ENCODE measurements at places on chromosomes 4 and X. TPM values are rescaled to one million over a fixed set of nuclear protein-coding genes. Genes with fewer than 3 reads are reported as not detected.

PRSS12 gene
- 27.7 TPM for total RNA-seq

ENPEP gene
- total RNA-seq = 1.6 TPM

DOK7 gene
- total RNA-seq = 0.70 TPM

UBA6 gene
- total RNA-seq = 54.7 TPM

ABCG2 gene
- 36.2 TPM for total RNA-seq

KIF4A gene
- total RNA-seq = 6.7 TPM

IQSEC2 gene
- total RNA-seq = 32.1 TPM

FSTL5 gene
- total RNA-seq = not detected

TCEANC gene
- total RNA-seq = 2.2 TPM

ADAMTS3 gene
- total RNA-seq = 0.12 TPM

GYPE gene
- 0.18 TPM for total RNA-seq

KIAA1210 gene
- not detected for total RNA-seq

PNMA6A gene
- total RNA-seq = 0.42 TPM

KCND1 gene
- total RNA-seq = 0.61 TPM

HS6ST2 gene
- total RNA-seq = 0.70 TPM

GAK gene
- 265 TPM for total RNA-seq

LAMP2 gene
- 72.2 TPM for total RNA-seq

PNMA3 gene
- 0.08 TPM for total RNA-seq

CCKAR gene
- total RNA-seq = not detected

OTUD6A gene
- not detected for total RNA-seq

L1CAM gene
- total RNA-seq = 3.7 TPM

NEXMIF gene
- total RNA-seq = 1.0 TPM

ERVMER34-1 gene
- total RNA-seq = 0.52 TPM

CDS1 gene
- total RNA-seq = 47.1 TPM

P2RY8 gene
- 2.1 TPM for total RNA-seq

SOX3 gene
- not detected for total RNA-seq

UGT2B10 gene
- 1.8 TPM for total RNA-seq

AFM gene
- total RNA-seq = not detected

KLHL4 gene
- 0.34 TPM for total RNA-seq

HOPX gene
- 0.76 TPM for total RNA-seq

RAB40A gene
- total RNA-seq = 0.27 TPM

TRMT2B gene
- total RNA-seq = 22.8 TPM

EFHC2 gene
- 2.1 TPM for total RNA-seq

FRG2 gene
- total RNA-seq = not detected

NSUN7 gene
- 8.6 TPM for total RNA-seq

DCHS2 gene
- total RNA-seq = 0.43 TPM

ZDHHC15 gene
- total RNA-seq = 0.12 TPM

C4orf54 gene
- total RNA-seq = not detected

GLRA2 gene
- 1.0 TPM for total RNA-seq

AMOT gene
- 16.1 TPM for total RNA-seq

ART3 gene
- total RNA-seq = 3.6 TPM

RENBP gene
- total RNA-seq = 3.8 TPM

ESX1 gene
- not detected for total RNA-seq

SLIT2 gene
- 1.9 TPM for total RNA-seq

GPRIN3 gene
- 16.6 TPM for total RNA-seq

HSD17B13 gene
- total RNA-seq = 1.1 TPM

STOX2 gene
- 1.8 TPM for total RNA-seq

TMEM271 gene
- not detected for total RNA-seq

ANKRD50 gene
- total RNA-seq = 11.8 TPM

HMX1 gene
- total RNA-seq = not detected

FAM53A gene
- 0.61 TPM for total RNA-seq

HGFAC gene
- not detected for total RNA-seq

PDGFRA gene
- 30.8 TPM for total RNA-seq

PABPC4L gene
- total RNA-seq = not detected

EREG gene
- total RNA-seq = 6.4 TPM

UVSSA gene
- 26.7 TPM for total RNA-seq

FAM200B gene
- 33.8 TPM for total RNA-seq

CCSER1 gene
- total RNA-seq = 14.4 TPM

ATP8A1 gene
- 70.5 TPM for total RNA-seq
